ENCODE measurements at places on chromosomes 6 and 20.

DNA sequence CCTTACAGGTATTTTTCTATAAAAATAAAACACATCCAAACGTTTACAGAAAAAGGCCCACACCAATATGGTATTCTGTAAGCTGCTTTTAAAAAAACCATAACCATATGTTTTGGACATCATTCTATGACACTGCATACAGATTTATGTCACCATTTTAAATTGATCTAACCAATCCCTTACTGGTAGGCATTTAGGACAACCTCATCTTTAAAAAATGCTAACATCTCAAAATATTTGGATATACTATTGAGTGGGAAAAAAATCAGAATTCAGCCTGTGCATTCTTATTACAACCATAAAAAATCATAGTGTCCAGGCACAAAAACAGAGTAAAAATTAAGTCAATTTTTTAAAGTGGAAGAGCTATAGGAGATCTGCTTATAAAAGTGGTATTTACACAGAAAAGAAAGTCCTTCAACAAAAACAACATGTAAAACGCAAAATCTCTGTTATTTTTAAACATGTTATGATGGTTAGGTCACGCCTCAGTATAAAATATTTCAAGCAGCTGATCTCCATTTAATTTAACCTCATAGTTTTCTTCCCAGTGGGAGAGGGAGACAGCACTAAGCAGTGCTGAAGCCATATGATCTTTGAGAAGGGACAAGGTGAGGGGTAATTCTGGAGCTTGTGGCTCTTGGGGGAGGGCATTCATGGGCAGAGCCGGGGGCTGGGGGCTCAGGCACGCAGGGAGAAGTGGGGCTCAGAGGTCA lies 21.2 kb downstream of the TRAM2 start:
- no peak for DNase-seq

DNA sequence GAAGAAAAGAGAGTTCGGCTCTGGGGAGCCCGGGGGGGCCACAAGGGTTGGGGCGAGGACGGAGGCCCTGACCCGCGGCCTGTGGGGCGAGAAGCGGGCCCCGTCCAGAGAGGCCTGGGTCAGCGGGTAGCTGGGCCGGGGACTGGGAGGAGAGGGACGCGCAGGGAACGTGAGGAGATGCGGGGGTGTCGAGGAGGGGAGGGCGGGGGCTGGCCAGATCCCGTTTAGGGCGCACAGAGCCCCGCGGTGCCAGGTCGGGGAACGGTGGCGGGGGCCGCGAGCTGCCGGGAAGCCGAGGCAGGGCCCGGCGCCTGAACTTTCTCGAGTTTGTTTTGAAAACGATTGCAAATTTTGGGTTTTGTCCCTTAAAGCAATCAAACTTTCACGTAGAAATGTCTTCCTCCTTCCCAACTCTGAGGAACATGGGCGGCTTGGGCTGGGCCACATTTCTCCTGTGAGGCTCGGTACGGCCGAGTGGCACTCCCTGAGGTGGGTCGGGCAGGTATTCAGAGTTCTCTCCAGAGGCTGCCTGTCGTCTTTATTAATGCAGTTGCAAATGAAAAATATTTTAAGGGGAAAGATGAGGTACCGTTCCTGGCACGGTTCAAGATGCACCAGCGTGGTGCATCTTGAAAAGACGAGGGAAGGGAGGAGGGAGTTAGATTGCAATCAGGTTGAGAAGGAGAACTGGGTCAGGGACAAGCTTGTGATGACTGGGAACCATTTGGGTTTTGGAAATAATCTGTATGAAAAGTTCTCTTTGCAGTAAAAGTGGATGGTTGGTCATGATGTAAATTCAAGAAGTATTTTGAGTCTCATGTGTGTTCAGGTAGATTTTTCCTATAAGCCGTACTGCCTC lies 972 bp downstream of the RNF8 start:
- DNase-seq: peak; percentile 21

DNA sequence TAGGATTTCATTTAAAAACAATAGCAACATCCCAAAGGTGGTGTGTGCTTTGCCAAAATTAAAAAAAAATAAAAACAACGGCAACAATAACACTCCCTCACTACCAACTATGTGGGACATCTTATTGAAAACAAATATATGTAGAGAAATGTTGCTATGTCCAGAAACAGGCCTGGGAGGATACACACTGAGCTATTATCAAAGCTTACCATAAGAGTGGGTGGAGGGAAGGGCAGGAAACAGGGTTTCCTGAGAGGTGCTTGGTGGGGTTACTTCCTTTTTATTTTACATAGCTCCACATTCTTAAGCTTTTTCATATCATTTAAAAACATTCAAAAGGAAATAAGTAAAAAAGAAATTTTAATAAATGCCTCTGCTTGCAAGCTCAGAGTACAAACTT lies 150.0 kb upstream of the RIPOR2 start:
- DNase-seq: no peak

DNA sequence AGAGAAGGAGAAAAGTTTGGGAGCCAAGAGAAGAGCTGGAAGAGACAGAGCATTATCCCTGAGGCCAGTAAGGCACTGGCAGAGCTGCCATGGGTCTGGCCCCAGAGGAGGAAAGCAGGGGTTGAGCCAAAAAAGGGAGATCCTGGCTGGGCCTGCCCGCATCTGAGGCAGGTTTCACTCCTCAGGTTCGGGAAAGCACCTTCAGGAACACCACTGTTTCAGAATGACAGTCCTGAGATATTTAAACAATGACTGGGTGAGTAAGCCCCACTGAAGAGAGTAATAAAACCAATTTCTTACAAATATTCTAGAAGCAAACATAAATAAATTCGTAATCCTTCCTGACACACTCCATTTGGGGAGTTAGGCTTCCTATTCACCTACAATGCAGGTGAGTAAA lies 152.2 kb downstream of the BACH2 start:
- no peak for DNase-seq

DNA sequence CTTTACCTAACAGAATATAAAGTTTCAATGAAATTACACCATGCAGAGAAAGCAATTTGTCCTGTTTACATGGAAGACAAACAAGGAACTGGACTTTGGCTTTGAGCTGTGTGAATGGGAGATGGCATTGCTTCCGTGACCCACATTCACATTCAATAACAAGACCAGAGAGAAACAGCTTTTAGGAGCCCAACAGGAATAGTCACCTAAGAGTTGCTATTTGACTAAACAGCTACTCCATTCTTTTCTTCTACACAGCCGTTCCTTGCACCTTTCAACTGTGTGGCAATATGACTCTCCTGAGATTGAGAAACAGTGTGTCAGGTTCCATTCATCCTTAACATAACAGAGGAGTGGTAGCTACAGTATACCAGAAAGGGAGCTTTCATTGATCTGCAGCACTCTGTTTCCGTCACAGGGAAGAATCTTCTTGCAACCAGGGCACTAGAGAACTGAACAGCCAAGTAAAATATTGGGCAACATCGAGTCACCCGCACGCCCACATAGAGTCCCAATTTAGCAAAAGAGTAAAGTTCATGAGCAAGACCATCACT lies 355.1 kb downstream of the HAO1 start:
- no peak for DNase-seq

DNA sequence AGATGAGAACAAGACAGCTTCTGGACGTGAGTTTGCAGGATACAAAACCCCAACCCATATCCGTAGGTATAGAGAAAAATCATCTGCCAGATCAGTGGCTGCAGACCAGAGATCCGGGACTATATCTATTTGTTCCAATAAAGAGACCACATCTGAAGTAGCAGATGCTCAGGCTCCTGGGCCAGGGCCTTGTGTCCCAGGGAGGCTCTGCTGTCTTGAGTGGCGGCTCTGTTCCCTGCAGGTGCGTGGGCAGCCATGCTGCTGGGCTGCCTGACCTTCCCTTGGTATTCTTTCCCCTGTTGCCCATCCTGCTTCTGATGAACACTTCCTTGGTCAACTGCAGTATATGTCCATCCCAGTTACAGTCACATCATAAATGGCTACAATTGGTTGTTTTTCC lies 34.9 kb downstream of the ERMARD start:
- DNase-seq: no peak

DNA sequence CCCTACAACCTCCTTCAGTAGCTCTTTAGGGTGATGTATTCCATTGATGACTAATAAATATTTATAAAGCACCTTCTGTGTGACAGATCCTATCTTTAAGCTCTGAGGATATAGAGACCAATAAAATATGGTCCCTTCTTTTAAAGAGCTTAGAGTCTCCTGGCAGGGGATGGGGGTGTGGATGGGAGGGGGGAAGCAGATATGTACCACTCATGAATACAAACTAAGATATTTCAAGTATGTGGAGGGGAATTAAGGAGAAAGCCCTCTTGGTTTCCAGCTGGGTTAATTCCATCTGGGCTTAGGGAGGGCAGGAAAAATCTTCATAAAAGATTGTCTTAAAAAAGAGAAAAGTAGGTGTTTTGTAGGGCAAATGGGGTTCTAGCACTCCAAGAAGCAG lies 21.6 kb upstream of the FBXO9 start:
- no peak for DNase-seq

DNA sequence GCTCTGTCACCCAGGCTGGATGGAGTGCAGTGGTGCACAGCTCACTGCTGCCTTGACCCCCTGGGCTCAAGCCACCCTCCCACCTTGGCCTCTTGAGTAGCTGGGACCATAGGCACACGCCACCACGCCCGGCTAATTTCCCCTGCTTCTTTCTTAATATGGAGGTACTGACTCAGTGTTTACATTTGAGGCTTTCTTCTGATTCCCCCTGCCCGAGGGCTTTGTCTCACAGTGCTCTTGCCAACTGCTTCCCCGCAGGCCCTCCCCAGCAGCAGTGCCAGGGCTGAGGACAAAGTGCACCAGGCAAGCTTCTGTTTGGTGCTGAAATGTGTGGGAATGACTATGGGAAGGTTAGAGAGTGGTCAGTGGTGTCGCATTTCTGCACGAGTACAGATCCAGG lies 34.8 kb downstream of the NR2E1 start:
- no peak for DNase-seq
